NCI-H187 treated with DMSO at 0.1 percent for 48 hours (cell line): ENCODE measurements at places on chromosomes 12 and 14.

- no peak for DNase-seq
Observed at GRCh38 chr12:124160097-124160756, 134.7 kb upstream of the RFLNA start.

DNA sequence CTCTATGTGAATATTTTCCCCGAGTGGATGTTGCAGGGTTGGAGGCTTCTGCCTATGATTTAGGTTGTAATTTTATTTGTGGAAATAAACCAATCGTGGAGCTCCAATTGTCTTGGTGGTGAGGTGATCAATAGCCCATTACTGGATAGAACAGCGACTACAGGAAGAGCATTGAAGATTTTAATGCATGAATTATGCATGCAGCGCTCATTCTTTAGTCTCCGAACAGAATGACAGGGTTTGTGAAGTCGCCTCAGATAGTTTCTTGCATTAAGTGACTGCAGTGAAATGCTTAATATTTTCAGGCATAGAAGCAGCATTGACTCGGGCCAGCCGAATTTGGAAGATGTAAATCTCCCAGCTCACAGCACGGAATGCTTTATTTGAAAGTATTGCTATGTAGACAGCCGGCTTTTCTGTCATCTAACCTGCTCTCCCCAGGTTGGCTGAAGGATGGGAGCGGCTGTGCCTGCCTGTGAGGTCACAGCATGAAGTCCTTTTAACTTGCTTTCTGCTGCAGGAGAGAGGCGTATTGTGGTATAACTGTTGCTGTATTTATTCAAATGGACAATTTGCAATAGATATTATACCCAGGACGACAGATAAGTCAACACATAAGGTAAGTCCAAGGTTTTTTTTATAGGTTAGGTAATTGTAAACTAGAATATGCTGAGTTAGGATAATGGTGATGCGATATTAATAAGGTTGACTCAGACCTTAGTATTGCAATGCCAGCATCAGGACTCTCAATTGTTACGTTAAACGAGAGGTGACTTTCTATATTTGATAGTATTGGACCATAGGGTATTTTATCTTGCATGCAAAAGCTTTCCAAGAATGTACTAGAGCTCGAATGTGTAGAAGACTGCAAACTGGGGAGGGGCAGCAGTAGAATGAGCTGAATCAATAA lies 135.7 kb downstream of the CNTN1 start:
- no peak for DNase-seq

GRCh38 chr14:53432378-53432802 lies 279.3 kb upstream of the DDHD1 start:
- DNase-seq: peak; percentile 28

DNA sequence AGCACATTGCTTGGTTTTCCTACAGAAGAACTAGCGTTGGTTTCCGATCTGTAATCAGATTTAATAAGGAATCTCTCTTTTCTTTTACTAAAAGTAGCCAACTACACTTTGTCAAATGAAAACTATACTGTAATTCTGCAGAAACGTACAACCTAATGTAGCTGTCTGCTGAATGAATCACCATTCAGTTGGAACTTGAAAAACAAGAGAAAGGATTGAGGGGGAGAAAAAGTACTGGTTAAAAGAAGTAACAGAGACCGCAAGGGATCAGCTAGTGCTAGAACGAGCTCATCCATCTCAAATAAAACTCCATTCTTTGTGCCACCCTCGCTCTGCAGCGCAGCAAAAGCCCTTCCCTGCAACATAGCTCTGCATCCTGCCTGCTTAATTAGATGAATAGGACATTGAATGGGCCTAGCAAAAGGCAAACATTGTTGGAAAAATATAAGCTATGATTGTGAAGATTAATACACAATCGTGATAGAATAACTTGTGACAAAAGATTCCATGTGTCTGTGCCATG lies 2.6 kb downstream of the GARIN2 start:
- no peak for DNase-seq

DNA sequence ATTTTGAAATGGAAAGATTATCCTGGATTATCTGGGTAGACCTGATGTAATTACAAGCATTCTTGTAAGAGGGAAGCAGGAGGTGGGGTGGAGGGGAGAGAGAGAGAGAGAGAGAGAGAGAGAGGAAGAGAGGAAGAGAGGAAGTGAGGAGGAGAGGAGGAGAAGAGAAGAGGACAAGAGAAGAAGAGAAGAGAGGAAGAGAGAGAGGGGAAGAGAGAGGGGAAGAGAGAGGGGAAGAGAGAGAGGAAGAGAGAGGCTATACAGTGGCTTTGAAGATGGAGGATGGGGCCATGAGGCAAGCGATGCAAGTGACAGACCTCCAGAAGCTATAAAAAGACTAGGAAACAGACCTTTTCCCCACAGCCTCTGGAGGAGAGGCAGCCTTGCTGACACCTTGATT lies 13.7 kb upstream of the CHST11 start:
- no peak for DNase-seq

DNA sequence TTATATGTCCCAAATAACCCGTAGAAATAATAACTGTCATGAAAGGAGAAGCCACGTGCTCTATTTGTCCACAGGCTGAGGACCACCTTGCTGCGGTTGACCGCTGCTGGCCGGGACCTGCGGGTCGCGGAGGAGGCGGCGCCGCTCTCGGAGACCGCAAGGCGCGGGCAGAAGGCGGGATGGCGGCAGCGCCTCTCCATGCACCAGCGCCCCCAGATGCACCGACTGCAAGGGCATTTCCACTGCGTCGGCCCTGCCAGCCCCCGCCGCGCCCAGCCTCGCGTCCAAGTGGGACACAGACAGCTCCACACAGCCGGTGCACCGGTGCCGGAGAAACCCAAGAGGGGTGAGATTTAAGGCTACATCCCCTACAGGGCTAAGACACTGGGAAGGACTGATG lies 21.0 kb downstream of the RPGRIP1 start:
- no peak for DNase-seq

- DNase-seq: no peak
Observed at GRCh38 chr12:77995436-77996167, 164.9 kb downstream of the NAV3 start.

DNA sequence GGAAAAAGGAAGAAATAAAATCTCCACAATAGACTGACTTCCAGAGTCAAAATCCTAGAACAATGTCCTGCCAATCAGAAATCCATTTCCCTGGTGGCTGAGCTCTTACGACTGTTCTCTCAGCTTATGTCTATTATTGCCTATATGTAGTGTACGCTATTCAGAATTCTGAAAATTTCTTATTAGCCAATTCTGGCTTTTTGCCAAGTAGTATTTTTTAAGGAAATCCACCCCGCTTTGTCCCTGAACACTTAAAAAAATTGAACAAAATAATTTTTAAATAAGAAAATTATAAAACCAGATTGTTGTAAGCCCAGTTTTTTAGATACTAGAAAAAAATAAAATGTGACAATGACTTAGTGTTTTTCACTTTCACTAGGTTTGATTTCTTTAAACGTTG lies 143.0 kb downstream of the KCNA5 start:
- DNase-seq: no peak

DNA sequence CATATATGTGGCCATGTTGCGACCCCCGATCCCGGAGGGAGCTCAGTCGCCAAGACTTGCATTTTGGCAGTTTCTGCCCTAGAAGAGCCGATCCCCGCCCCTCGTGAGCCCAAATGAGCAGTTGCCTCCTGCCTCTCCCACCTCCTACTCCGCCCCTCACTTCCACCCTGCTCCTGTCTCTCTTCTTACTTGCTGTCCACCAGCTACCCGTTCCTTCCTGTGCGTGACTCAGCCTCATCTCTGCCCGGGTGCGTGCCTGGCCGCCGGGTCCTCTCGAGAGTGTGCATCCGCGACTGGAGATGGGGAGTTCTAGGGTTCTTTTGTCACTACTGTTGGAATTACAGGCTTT lies 585 bp downstream of the GPATCH2L start:
- no peak for DNase-seq

DNA sequence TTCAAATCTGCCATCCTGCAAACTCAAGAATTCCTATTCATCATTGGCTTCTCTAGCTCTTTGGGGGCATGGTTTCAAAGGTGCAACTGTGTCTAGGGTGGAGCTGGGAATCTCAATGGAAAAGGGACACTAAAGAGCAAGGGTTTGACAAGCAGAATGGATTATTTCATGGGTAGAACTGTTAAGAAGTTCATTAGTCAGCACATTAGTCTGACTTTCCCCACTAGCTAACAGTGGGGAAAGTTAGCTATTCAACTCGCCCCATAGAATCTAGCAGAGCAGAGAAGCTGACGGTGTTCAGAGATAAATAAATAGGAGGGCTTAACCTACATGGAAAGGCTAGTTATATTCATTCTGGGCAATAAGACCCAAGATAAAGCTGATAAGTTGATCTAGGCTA lies 153.9 kb downstream of the EMP1 start:
- no peak for DNase-seq

- DNase-seq: no peak
Observed at GRCh38 chr12:27821259-27821973, 41.4 kb upstream of the MANSC4 start.

DNA sequence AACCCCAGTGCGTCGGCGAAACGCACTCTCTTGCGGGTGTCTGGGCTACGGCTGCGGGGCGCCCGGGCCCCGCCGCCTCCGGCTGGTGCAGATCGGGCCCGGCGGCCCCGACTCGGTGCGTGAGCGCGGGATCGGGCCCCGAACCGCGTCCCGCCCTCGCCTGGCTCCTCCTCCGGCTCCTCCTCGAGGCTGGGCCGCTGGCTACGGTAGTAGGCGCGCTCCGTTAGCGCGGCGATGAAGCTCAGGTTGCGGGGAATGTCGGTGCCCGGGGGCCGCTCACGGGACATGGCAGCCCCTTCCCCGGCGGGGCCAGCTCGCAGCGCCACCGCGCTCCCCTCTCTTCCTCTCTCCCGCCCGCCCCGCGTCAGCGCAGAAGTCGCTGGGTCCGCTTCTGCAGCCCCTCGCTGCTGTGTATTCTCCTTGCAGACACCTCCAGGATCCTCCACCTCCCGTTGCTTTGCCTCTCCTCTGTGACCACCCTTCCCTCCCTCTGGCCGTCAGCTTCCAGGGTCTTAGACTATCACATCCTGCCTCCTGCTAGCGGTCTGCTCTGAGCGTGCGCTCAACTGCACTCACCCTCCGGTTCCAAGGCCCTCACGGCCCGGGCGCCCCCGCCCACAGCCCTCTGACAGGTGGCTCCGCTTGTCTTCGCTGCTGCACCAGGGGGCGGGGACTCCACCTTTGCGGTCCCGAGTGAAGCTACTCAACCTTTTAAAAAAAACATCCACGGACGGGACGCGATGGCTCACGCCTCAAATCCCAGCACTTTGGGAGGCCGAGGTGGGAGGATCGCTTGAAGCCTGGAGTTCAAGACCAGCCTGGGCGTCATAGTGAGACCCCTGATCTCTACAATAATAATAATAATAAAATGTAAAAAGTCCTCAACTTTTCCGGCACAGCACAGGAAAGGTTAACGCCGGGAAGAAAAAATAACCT lies at the start of gene PPP1R3E:
Gene PPP1R3E (minus strand): TSS at position 570 of the 936 bp plus-strand sequence. CDS start 283 bp downstream, at position 287.
- DNase-seq: peak; percentile 56

- DNase-seq: no peak
Observed at GRCh38 chr12:25377469-25378177, 126.9 kb upstream of the KRAS start.

GRCh38 chr12:32917094-32917611 lies 20.6 kb upstream of the PKP2 start:
- no peak for DNase-seq

DNA sequence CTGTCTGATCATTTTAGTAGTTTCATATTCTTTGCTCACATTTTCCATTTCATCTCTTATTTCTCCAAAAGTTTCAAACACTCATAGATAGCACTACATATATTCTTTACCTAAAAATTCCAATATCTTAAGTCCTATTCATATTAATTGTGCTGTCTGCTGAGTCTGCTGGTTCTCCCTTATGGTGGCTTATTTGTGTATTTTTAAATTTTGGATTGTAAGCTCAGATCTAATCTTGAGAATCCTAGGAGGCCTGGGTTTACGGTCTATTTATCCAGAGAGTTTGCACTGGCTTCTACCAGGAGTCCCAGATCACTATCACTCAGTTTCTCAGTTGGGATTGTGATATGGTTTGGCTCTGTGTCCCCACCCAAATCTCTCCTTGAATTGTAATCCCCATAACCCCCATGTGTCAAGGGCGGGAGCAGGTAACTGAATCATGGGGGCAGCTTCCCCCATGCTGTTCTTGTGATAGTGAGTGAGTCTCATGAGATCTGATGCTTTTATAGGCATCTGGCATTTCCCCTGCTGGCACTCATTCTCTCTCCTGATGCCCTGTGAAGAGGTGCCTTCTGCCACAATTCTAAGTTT lies 10.2 kb downstream of the NT5DC3 start:
- no peak for DNase-seq
